SK-N-SH (cell line): ENCODE measurements at places on chromosomes 4 and X.

DNA sequence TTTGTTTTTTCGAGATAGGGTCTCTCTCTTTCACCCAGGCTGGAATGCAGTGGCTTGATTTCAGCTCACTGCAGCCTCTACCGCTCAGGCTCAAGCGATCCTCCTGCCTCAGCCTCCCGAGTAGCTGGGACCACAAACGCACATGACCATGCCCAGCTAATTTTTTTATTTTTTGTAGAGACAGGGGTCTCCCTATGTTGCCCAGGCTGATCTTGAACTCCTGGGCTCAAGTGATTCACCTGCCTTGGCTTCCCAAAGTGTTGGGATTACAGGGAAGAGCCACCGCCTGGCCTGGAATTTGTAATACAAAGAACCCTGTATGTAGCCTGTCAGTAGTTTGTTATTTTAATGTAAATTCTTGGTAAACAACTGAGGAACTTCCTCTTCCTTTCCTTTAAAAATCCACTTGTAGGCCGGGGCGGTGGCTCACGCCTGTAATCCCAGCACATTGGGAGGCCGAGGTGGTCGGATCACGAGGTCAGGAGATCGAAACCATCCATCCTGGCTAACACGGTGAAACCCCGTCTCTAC, 119.5 kb downstream of the PHKA2 start:
- DNase-seq, result no peak

GRCh38 chrX:38563030-38563429, 1.7 kb downstream of the TSPAN7 start:
- DNase-seq, result peak; percentile 1

DNA sequence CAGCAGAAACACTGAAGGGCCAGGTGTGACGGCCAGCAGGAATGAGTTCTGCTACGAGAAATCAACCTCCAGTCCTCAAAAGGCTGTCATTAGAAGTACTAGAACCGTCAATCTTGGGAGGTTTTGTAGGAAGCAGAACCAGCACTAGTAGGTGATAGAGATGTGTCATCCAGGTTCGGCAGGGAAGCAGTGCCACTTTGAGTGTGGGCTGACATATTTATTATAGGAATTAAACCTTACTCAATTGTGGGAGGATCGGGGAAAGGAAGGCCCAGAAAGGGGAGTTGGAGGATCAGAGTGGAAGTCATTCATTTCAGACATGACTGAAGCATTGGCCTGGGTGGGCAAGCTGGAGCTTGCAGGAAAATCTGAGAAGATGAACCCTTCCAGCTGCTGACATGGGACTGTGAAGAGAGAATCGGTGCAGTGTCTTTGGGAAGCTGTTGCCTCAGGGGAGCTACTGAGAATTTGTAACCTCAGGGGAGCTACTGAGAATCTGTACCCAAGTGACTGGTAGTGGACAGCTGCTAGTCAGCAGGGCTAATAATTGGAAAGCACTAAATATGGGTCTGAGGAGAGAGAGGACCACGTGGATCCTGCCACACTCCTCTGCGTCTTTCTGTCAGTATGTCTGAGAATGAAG, 177.4 kb downstream of the SPRY1 start:
- DNase-seq, result no peak

DNA sequence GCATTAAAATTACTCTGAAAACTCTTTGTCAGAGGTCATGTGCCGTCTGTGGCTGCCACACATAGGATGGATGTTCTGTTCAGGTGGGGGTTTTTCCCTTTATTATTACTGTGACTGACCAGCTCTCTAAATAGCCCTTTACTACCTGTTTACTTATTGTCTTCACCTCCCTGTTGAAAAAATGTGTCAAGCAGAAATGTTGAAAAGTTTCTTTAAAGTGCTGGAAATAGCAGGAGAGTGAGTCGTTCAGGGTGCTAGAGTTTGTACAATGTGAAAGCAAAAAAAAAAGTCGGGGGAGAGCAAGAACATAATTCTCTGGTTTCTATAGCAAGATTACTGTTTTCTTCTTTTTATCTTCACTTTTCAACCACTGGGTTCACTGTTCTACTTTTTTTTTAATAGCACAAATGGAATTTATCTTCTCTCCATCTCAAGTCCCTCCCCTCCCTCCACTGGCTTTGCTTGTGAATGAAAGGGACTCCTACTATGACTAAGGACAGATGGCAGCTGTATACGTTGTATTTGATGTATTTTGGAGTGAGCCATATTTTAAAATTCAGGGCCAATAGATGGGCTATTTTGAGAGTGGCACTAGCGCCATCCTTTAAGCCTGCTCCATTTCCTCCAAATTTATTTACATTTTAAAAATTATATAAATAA, 33.3 kb downstream of the ARX start:
- no peak for DNase-seq

GRCh38 chrX:50941638-50942037, 31.1 kb downstream of the BMP15 start:
- peak; percentile 1 for DNase-seq
